GF-D8 (cell line): ENCODE measurements at places on chromosomes 2 and 18.

DNA sequence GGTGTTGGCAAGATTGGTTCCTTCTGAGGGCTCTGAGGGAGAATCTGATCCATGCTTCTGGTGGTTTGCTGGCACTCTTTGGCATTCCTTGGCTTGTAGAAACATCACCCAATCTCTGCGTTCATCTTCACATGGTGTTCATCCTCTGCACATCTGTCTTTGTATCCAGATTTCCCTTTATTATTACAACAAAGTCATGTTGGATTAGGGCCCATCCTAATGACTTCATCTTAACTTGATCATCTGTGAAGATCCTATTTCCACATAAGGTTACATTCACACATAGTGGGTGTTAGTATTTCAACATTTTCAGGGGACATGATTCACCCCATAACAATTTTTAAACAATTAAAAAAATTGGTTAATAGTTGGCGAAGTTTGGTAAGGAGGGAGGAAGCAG, 177.4 kb upstream of the CWC22 start:
- no peak for DNase-seq

- DNase-seq = no peak
Measured at GRCh38 chr18:13465124-13465446, 246.5 kb downstream of the LDLRAD4 start.

- no peak for DNase-seq
Measured at GRCh38 chr2:100859902-100860301, 40.0 kb downstream of the NPAS2 start.

DNA sequence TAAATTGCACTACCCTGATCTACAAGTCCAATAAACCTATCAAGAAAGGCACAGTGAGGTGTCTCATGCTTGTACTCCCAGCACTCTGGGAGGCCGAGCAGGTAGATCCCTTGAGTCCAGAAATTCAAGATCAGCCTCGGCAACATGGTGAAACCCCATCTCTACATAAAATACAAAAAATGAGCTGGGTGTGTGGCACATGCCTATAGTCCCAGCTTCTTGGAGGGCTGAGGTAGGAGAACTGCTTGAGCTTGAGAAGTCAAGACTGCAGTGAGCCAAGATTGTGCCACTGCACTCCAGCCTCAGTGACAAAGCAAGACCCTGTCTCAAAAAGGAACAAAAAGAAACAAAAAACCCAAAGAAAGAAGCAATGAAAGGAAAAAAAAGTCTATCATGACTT, 58.9 kb downstream of the ROCK2 start:
- no peak for DNase-seq

DNA sequence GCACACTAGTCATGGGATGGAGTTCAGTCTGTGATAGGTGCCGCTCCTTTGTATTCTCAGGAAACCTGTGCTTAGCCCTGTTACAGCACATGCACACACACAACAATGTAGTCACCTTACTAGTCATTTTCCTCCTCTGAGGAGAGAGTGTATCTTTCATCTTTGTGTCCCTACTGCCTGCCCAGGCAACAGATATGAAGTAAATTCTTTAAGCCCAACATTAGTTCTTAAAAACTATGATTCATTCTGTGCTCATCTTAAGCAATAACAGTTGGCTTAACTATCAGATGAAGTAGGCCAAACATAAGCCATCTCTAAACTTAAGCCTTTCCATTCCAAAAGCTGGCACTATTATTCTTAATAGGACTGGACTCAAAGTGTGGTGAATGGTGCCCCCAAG, 186.5 kb downstream of the LNPK start:
- DNase-seq = no peak

DNA sequence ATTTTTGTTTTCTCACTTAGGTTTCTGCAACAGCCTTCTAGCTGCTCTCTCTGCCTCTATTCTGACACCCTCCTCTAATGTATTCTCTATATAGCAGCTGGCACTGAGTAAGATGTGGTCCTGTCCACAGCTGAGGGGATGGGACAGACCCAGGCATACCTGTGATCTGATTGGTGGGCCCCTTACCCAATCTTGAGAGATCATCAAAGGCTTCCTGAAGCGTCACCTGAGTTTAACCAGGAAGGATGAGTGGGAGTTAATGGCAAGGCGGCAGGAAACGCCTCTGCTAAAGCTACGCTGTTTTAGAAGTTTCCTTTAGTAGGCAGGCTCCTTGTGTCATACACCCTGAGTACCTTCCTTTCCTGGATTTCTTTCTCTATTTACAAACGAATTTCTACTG, 5.7 kb upstream of the TET3 start:
- peak; percentile 18 for DNase-seq

- DNase-seq = no peak
Measured at GRCh38 chr2:96251721-96252292, 14.0 kb downstream of the TMEM127 start.

GRCh38 chr2:98880266-98881152, 55.5 kb downstream of the CRACDL start:
- no peak for DNase-seq

DNA sequence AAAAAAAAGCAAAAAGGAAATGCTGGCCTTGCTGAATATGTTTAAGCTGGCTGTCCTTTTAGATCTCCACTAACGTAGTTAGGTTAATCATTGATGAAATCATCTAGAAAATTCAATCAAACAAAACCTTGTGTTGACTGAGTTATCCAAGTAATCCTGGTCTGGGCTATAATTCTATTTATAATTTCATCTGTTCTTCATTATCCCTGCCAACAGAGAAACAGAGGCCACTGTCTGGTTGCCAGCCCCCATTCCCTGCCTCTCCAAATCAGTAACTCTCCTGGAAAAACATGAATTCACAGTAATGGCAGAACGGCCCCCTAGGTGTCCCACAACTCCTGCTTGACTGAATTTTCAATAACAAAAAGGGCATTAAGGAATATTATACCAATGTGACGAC, 24.6 kb downstream of the DOCK10 start:
- no peak for DNase-seq

DNA sequence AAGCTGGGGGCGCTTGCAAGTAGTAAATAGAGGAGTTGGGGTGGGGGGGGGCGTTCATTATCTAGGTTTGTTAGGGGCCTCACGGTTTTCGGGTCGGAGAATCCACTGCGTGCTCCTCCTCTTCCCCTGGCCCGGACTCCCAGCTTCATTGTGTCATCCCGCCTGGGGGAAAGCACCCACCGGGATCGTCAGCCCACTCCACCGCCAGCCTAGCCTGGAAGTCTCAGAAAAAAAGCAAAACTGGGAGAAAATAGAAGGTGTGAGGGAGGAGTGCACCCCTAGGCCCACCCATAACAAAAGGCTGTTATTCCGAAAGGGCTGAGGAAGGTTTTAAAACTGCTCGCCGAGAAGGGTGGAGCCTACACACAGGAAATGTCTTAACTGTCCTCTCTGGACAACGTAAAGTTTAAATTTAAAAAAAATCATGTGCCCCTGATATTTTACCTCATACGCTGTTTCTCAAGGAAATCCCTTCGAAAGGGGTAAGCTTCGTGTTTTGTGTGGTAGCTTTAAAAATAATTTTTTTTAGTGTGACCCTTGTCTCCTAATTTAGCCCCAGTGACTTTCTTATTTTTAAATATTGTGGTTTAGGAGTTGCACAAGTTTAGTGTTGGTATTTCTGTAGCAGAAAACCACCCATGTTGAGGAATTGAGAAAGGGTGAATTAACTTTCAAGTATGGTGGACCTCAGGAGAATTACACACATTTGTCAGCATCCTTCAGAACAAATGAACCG, 104.2 kb downstream of the SPTBN1 start:
- DNase-seq = peak; percentile 81
